SK-MEL-5 (cell line): ENCODE measurements at places on chromosomes 4 and X. TPM values are rescaled to one million over a fixed set of nuclear protein-coding genes. Genes with fewer than 3 reads are reported as not detected.

The LAMP2 gene
- 218 and 221 TPM in 2 replicates for total RNA-seq

- DNase-seq: no peak
Measured at GRCh38 chr4:1721666-1722550, 587 bp downstream of the TACC3 start.

DNA sequence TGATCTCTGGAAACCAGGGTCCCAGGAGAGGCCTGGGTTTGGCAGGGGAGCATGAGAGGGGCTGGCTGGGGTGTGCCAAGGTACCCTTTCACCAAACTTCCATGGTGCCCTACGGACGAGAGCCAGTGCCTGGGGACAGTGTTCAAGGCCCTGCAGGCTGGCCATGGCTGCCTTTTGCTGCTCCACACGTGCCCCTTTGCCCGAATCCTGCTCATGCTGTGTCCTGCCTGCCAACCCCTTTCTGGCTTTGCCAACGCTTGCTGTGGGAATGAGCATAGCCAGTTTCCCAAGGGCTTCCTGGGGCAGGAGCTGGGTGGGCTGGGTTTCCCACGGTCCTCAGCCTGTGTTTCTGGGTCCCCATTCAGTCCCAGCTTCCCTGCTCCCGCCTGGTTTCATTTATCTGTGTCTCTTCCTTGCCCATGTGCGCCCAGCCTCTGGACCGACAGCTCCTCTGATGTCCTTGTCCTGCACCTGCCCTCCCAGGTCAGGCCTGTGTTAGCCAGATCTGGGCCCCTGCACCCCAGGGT is 17.3 kb downstream of the CPZ start:
- DNase-seq: no peak

- DNase-seq: peak; percentile 54
Measured at GRCh38 chr4:7291372-7292114, 99.2 kb downstream of the SORCS2 start.

DNA sequence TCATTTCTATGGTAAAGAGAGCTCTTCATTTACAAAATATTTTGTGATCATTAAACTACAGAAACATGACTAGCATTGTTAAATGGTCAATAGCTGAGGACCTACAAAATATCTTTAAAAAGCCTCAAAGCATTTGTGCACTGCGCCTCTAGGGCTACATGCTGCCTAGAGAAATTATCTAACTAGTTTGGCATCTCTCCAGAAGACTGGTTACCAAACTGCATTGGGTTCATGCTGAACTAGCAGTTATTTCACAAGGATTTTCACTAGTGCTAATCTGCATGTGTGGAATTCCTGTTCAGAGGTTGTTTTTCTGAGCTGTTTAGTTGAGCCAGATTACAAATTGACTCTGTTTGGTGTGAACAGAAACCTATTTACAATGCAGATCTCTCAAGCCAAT is 58.5 kb upstream of the PITX2 start:
- DNase-seq: no peak

- DNase-seq: no peak
Measured at GRCh38 chr4:123250843-123251242, 145.8 kb upstream of the SPRY1 start.

- DNase-seq: peak; percentile 13
Measured at GRCh38 chrX:153416781-153417450, 5.6 kb downstream of the ZFP92 start.

GRCh38 chrX:154712781-154713740 is 37.8 kb downstream of the GAB3 start:
- no peak for DNase-seq
